ENCODE measurements at places on chromosomes 13 and 19.

- peaks cover 31% of the 10 kb centered on the region for H3K4me1 ChIP-seq
- no peaks in the 10 kb centered on the region for H3K27me3 ChIP-seq
- no peak overlapping the region for H3K4me3 ChIP-seq
- no peaks in the 10 kb centered on the region for H3K36me3 ChIP-seq
- DNase-seq, result no peak
- H3K27ac ChIP-seq, result peak overlapping the region; percentile 83
Observed at GRCh38 chr13:40273253-40274025, 393.0 kb downstream of the FOXO1 start.

DNA sequence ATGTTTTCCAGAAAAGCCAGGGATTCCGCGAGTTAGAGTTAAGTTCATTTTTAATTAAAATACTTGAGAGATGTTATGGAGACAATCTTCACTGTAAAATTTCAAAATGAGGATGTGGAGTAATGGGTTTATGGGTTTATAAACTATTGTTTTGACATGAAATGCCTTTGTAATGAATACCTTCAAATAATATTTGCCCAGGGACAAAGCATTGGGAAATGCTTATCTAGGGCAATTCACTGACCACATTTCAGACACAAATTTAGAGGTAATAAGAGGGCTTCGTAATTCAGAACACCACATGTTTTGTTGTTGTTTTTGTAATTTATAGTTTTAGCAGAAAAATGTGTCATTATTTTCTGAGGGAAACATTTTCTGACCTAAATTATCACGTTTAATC, 241.1 kb upstream of the ATXN8OS start:
- DNase-seq, result no peak
- H3K4me3 ChIP-seq, result no peak overlapping the region
- no peaks in the 10 kb centered on the region for H3K36me3 ChIP-seq
- no peaks in the 10 kb centered on the region for H3K4me1 ChIP-seq
- H3K27ac ChIP-seq, result no peak overlapping the region

DNA sequence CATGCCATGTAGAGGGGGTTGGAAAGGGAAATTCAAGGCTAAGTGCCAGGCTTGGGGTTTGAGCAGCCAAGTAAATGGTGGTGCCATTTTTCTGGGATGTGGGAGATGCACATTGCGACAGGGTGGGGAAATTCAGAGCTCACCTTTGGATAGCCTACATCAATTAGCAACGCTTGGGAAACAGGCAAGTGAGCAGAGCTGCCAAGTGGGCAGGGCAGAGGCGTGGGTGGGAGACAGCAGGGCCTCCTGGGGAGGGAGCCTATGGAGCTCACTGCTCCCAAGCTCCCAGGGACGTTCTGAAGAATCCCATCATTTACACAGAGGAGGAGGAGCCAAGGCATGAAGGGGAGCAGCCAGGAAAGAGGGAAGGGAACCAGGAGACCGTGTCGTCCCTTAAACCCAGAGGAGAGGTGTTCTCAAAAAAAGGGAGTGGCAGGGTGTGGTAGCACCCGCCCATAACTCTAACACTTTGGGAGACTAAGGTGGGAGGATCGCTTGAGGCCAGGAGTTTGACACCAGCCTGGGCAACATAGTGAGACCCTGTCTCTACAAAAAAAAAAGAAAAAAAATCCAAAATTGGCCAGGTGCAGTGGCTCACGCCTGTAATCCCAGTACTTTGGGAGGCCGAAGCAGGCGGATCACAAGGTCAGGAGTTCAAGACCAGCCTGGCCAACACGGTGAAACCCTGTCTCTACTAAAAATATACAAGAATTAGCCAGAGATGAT, 11.5 kb upstream of the CCNE1 start:
- H3K4me1 ChIP-seq, result peaks cover 2% of the 10 kb centered on the region
- no peak overlapping the region for H3K4me3 ChIP-seq
- H3K27ac ChIP-seq, result no peak overlapping the region
- H3K27me3 ChIP-seq, result no peaks in the 10 kb centered on the region

DNA sequence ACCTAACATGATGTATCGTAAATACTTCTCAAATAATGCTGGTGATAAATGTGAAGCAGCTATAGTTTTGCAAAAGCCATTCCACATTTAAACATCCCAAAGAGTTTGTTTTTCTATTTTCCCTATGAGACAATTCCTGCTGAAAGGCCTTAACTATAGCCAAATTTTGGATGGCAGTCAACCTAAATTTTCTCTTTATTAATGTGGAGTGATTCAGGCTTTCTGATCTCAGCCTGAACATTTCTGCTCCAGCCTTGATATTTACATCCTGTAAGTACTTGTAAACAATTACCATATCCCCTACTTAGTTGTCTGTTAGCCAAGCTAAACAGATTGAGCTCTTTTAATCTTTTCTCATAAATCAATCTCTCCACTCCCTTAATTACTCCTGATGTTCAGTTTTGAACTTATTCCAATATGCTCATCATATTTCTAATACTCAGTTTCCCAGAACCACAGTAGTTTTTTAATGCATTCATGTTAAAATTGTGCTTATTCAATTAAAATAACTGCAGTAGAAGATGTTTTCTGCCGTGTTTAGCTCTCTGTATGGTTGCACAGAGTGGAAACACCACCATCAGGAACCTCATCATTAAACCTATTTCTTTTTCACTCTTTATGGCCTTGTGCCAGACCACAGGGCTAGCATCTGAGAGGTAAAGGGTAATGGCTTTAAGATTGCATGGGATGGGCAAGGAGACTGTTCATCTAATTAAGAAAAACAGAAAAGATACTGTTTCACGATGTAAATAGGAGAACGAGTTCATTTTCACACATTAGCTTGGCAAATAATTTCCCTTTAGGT, 1235.2 kb upstream of the SLC10A2 start:
- H3K4me3 ChIP-seq, result no peak overlapping the region
- no peaks in the 10 kb centered on the region for H3K4me1 ChIP-seq
- no peak overlapping the region for H3K27ac ChIP-seq
- no peak for DNase-seq
- H3K36me3 ChIP-seq, result no peaks in the 10 kb centered on the region
- H3K27me3 ChIP-seq, result no peaks in the 10 kb centered on the region

DNA sequence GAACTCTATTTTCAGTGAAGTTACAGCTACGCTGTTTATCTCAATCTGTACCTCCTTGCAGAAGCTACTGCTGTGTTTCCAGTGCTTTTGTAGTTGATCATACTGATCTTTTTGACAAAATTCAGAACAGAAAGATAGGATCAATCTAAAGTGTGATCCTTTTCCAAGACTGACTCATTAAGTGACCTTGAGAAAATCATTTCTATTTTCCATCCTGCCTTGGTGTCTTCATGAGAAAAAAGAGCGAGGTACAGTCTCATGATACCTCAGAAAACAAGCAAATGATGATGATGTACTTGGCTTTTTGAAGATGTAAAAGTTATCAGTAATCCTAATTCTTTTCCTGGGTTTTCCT, 46.0 kb upstream of the GPR183 start:
- no peak for DNase-seq
- peaks cover 25% of the 10 kb centered on the region for H3K4me1 ChIP-seq
- no peak overlapping the region for H3K27ac ChIP-seq
- no peaks in the 10 kb centered on the region for H3K27me3 ChIP-seq

DNA sequence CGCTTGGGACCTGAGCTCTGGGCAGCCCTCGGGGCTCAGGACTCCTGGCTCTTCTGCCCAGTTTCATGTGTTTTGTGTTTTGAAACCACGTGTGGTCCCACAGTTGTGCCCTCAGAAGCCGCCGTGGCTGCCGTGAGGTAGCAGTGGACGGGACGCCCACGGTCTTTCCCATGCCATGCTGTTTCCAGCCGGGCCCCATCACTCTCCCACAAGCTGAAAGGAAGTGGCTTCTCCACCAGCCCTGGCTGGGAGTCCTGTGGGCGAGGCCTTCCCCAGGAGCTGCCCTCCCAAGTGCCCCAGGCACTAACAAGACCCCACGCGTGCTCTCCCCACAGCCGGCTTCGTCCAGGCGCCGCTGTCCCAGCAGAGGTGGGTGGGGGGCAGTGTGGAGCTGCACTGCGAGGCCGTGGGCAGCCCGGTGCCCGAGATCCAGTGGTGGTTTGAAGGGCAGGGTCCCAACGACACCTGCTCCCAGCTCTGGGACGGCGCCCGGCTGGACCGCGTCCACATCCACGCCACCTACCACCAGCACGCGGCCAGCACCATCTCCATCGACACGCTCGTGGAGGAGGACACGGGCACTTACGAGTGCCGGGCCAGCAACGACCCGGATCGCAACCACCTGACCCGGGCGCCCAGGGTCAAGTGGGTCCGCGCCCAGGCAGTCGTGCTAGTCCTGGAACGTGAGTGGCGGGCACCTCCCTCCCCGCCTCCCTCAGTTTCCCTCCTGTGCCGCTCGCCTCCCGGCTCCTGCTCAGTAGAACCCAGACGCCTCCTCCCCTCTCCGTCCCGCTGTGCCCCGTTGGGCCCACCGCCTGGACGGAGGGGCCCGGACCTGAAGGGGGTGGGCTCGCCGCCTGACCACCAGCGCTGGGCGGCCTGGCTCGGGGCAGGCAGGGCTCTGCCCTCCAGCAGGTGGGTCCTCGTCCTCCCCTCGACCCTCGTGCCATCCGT, 5.3 kb downstream of the BSG start:
- peaks cover 100% of the 10 kb centered on the region for H3K4me1 ChIP-seq
- peak overlapping the region; percentile 98 for H3K27ac ChIP-seq
- DNase-seq, result no peak
- H3K4me3 ChIP-seq, result peak overlapping the region; percentile 100

DNA sequence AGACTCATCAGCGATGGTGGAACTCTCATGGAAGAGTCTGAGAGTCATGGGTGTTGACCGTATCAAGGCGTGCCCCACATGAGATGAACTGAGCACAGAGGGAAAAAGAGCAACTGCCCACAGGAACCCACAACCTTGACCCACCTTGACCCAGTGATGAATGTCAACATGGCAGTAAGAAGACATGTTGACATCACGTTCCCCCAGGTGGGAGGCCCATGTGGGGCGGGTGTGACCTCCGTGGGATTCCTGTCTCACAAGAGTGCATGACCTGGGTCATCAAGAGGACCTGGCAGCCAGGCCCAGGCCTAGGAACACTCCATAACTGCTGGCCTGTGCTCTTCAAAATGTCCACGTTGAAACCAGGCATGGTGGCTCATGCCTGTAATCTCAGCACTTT, 45.8 kb downstream of the EPS15L1 start:
- peak overlapping the region; percentile 33 for H3K27ac ChIP-seq
- no peaks in the 10 kb centered on the region for H3K27me3 ChIP-seq
- H3K4me1 ChIP-seq, result peaks cover 18% of the 10 kb centered on the region
- H3K36me3 ChIP-seq, result peaks cover 89% of the 10 kb centered on the region
- no peak for DNase-seq
- no peak overlapping the region for H3K4me3 ChIP-seq

GRCh38 chr19:1475751-1476437, 3.1 kb downstream of the C19orf25 start:
- no peak overlapping the region for H3K4me3 ChIP-seq
- no peak overlapping the region for H3K27ac ChIP-seq
- H3K27me3 ChIP-seq, result peaks cover 21% of the 10 kb centered on the region
- H3K36me3 ChIP-seq, result peaks cover 4% of the 10 kb centered on the region
- H3K4me1 ChIP-seq, result peaks cover 54% of the 10 kb centered on the region

DNA sequence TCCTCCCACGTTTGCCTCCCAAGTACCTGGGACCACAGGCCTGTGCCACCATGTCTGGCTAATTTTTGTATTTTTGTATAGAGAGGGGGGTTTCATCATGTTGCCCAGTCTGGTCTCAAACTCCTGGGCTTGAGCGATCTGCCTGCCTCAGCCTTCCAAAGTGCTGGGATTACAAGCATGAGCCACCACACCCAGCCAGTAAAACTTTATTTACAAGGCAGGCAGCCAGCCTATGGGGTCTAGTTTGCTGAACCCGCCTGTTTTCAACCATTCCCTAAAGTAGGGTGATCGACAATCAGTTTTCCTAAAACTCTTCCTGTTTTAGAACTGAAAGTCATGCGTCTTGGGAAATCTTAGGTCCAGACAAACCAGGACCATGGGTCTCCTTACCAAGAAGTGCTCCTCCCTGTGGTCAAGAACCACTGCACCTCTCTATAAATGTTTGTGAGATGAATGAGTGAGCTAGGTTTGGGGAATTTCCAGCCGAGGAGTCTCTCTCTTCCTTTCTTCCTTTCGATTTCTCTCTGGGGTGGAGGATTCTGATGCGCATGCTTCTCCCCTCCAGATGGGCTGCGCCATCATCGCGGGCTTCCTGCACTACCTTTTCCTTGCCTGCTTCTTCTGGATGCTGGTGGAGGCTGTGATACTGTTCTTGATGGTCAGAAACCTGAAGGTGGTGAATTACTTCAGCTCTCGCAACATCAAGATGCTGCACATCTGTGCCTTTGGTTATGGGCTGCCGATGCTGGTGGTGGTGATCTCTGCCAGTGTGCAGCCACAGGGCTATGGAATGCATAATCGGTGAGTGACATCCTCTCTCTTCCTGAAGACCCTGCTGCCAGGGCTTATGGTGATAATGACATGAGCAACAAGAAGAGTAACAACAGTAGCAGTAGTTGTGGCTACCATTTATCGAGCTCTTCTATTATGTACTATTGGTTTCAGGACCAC, 38.7 kb downstream of the ADGRE1 start:
- H3K4me3 ChIP-seq, result no peak overlapping the region
- DNase-seq, result no peak
- H3K27me3 ChIP-seq, result peaks cover 5% of the 10 kb centered on the region
- H3K27ac ChIP-seq, result no peak overlapping the region
- no peaks in the 10 kb centered on the region for H3K4me1 ChIP-seq

GRCh38 chr19:2561221-2561620, 85.3 kb downstream of the GADD45B start:
- peak; percentile 2 for DNase-seq
- H3K36me3 ChIP-seq, result no peaks in the 10 kb centered on the region
- H3K4me3 ChIP-seq, result no peak overlapping the region
- H3K27me3 ChIP-seq, result no peaks in the 10 kb centered on the region
- no peak overlapping the region for H3K27ac ChIP-seq
